ENCODE measurements at places on chromosomes 4 and X. TPM values are rescaled to one million over a fixed set of nuclear protein-coding genes. Genes with fewer than 3 reads are reported as not detected.
A peak's percentile ranks its signal among the peaks of the same experiment; 100 is the strongest.

GRCh38 chrX:50495616-50496015, 25.0 kb upstream of the DGKK start:
- H3K36me3 ChIP-seq, result no peaks in the 10 kb centered on the region
- H3K27ac ChIP-seq, result no peak overlapping the region
- no peak overlapping the region for H3K4me3 ChIP-seq

GRCh38 chrX:150409486-150409885, 46.4 kb downstream of the MAMLD1 start:
- H3K4me3 ChIP-seq, result no peak overlapping the region
- no peak overlapping the region for H3K27ac ChIP-seq
- no peaks in the 10 kb centered on the region for H3K4me1 ChIP-seq
- no peaks in the 10 kb centered on the region for H3K36me3 ChIP-seq

- H3K4me1 ChIP-seq, result no peaks in the 10 kb centered on the region
- H3K4me3 ChIP-seq, result no peak overlapping the region
- H3K36me3 ChIP-seq, result no peaks in the 10 kb centered on the region
- H3K27me3 ChIP-seq, result no peaks in the 10 kb centered on the region
- no peak overlapping the region for H3K27ac ChIP-seq
These were observed 52.6 kb downstream of the OSTC start for GRCh38 chr4:108702960-108703359.

DNA sequence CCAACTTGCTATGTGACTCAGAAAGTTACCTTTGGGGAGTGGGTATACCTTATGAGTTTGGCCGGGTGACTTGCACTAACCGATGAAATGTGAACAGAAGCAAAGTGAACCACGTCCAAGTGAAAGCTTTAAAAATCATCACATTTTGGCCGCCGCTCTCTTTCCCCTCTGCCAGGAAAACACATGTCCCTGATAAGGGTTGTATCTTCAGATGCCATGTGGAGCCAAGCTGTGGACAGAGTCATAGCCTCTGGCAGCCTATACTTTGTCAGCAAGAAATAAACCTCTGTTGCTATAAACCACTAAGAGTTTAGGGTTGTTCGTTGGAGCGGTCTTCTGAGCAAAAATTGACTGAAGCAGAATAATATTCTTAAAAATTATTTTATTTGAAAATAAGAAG, 92.3 kb downstream of the PRDM5 start:
- H3K27me3 ChIP-seq, result no peaks in the 10 kb centered on the region
- H3K4me1 ChIP-seq, result peaks cover 21% of the 10 kb centered on the region
- H3K4me3 ChIP-seq, result no peak overlapping the region

GRCh38 chr4:111873801-111874200, 271.5 kb upstream of the FAM241A start:
- no peak overlapping the region for H3K27ac ChIP-seq
- H3K4me3 ChIP-seq, result no peak overlapping the region
- H3K27me3 ChIP-seq, result no peaks in the 10 kb centered on the region
- no peak for DNase-seq

GRCh38 chrX:137565318-137565904, 516 bp upstream of the ZIC3 start:
- peaks cover 75% of the 10 kb centered on the region for H3K27me3 ChIP-seq
- H3K27ac ChIP-seq, result no peak overlapping the region
- H3K4me3 ChIP-seq, result no peak overlapping the region
- no peaks in the 10 kb centered on the region for H3K36me3 ChIP-seq
- no peak for DNase-seq
- peaks cover 3% of the 10 kb centered on the region for H3K4me1 ChIP-seq

DNA sequence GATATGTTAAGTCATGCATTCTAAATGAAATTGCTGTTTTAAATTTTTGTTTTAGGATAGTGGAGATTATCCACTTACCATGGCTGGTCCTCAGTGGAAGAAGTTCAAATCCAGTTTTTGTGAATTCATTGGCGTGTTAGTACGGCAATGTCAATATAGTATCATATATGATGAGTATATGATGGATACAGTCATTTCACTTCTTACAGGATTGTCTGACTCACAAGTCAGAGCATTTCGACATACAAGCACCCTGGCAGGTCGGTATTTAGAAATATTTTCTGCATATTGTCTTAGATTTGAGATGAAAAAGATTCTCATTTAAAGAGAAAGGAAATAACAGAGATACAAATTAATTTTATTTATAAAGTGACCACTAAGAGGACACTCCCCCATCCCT, 83.6 kb downstream of the STAG2 start:
- no peaks in the 10 kb centered on the region for H3K4me1 ChIP-seq
- H3K36me3 ChIP-seq, result peaks cover 6% of the 10 kb centered on the region
- no peak overlapping the region for H3K4me3 ChIP-seq
- no peak overlapping the region for H3K27ac ChIP-seq

GRCh38 chr4:2045518-2045951, 13.6 kb upstream of the NAT8L start:
- peak; percentile 57 for DNase-seq
- peaks cover 10% of the 10 kb centered on the region for H3K27me3 ChIP-seq
- H3K4me3 ChIP-seq, result no peak overlapping the region

GRCh38 chr4:169246957-169247396, 23.8 kb downstream of the SH3RF1 start:
- no peak overlapping the region for H3K27ac ChIP-seq
- H3K36me3 ChIP-seq, result no peaks in the 10 kb centered on the region
- H3K4me1 ChIP-seq, result peaks cover 19% of the 10 kb centered on the region
- no peak for DNase-seq
- no peak overlapping the region for H3K4me3 ChIP-seq

DNA sequence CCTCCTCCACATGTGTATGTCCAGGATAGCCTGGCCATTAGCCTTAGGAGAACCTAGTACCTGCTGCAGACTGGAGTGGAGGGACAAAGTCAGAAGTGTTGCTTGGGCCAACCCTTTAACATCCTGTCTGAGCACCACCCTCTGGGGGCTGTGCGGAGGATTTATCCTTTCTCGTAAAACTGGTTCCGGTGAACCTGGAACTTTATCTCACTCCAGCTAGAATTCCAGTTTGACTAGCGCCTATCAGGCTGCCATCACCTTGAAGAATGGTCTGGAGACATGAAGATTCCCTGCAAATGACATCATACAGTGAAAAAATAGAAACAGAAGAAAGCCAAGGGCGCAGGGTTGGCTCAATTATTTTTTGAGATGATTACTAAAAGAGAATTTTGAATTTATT, 4.0 kb downstream of the TCEAL8 start:
- H3K27me3 ChIP-seq, result no peaks in the 10 kb centered on the region
- H3K4me3 ChIP-seq, result no peak overlapping the region
- no peaks in the 10 kb centered on the region for H3K4me1 ChIP-seq
- DNase-seq, result no peak
- H3K36me3 ChIP-seq, result no peaks in the 10 kb centered on the region

GRCh38 chr4:93303440-93303839, 525.1 kb upstream of the ATOH1 start:
- no peaks in the 10 kb centered on the region for H3K4me1 ChIP-seq
- DNase-seq, result no peak
- H3K4me3 ChIP-seq, result no peak overlapping the region
- H3K36me3 ChIP-seq, result no peaks in the 10 kb centered on the region
- no peak overlapping the region for H3K27ac ChIP-seq
- H3K27me3 ChIP-seq, result no peaks in the 10 kb centered on the region

GRCh38 chr4:156663663-156664062, 307.9 kb downstream of the PDGFC start:
- DNase-seq, result no peak
- no peak overlapping the region for H3K4me3 ChIP-seq
- no peaks in the 10 kb centered on the region for H3K36me3 ChIP-seq
- no peaks in the 10 kb centered on the region for H3K27me3 ChIP-seq
- H3K27ac ChIP-seq, result no peak overlapping the region

GRCh38 chrX:37796310-37796709, 16.5 kb downstream of the CYBB start:
- no peaks in the 10 kb centered on the region for H3K36me3 ChIP-seq
- no peak overlapping the region for H3K4me3 ChIP-seq
- no peaks in the 10 kb centered on the region for H3K4me1 ChIP-seq
- no peak overlapping the region for H3K27ac ChIP-seq
- DNase-seq, result no peak

GRCh38 chr4:94305466-94306225, 37.0 kb downstream of the HPGDS start:
- peaks cover 16% of the 10 kb centered on the region for H3K4me1 ChIP-seq
- no peak overlapping the region for H3K4me3 ChIP-seq
- no peak for DNase-seq
- no peaks in the 10 kb centered on the region for H3K36me3 ChIP-seq
- H3K27me3 ChIP-seq, result no peaks in the 10 kb centered on the region

DNA sequence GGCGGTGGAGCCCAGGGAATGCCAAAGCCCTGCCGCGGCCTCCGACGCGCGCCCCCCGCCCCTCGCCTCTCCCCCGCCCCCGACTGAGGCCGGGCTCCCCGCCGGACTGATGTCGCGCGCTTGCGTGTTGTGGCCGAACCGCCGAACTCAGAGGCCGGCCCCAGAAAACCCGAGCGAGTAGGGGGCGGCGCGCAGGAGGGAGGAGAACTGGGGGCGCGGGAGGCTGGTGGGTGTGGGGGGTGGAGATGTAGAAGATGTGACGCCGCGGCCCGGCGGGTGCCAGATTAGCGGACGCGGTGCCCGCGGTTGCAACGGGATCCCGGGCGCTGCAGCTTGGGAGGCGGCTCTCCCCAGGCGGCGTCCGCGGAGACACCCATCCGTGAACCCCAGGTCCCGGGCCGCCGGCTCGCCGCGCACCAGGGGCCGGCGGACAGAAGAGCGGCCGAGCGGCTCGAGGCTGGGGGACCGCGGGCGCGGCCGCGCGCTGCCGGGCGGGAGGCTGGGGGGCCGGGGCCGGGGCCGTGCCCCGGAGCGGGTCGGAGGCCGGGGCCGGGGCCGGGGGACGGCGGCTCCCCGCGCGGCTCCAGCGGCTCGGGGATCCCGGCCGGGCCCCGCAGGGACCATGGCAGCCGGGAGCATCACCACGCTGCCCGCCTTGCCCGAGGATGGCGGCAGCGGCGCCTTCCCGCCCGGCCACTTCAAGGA, at the start of gene FGF2:
TSS of gene FGF2 (plus strand) at position 279 of the 705 bp plus-strand sequence. CDS start at position 623, 344 bp downstream.
- H3K27ac ChIP-seq, result no peak within 1 kb of the TSS
- H3K4me1 ChIP-seq, result peaks cover 9% of the 10 kb centered on the region
- H3K36me3 ChIP-seq, result no peaks in the 10 kb centered on the region
- no peak within 1 kb of the TSS for H3K4me3 ChIP-seq
- H3K27me3 ChIP-seq, result peaks cover 6% of the 10 kb centered on the region
- DNase-seq, result peak; percentile 31

- H3K4me3 ChIP-seq, result no peak overlapping the region
- DNase-seq, result no peak
- no peak overlapping the region for H3K27ac ChIP-seq
- H3K36me3 ChIP-seq, result no peaks in the 10 kb centered on the region
These were observed 58.2 kb upstream of the TRIM2 start for GRCh38 chr4:153146031-153146430.

DNA sequence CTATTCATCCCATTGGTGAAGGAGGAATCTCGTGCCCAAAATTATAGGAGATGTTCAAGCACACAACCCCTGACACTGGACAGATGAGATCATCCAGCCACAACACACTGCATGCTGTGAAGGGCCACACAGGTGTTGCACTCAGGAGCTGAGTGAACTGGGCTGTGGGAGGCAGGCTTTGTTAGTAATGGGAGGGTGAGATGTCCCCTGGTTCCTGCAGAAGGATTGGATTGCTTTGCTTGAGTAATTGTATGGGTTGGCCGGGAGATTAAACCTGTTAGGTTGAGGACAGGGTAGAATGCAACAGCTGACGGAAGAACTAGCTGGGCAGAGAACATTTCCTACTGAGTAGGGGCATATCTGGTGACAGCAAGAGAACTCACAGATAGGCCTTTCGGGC, 152.2 kb downstream of the TACR3 start:
- no peaks in the 10 kb centered on the region for H3K36me3 ChIP-seq
- H3K27me3 ChIP-seq, result no peaks in the 10 kb centered on the region
- no peak for DNase-seq
- no peak overlapping the region for H3K27ac ChIP-seq
- no peak overlapping the region for H3K4me3 ChIP-seq
- no peaks in the 10 kb centered on the region for H3K4me1 ChIP-seq

DNA sequence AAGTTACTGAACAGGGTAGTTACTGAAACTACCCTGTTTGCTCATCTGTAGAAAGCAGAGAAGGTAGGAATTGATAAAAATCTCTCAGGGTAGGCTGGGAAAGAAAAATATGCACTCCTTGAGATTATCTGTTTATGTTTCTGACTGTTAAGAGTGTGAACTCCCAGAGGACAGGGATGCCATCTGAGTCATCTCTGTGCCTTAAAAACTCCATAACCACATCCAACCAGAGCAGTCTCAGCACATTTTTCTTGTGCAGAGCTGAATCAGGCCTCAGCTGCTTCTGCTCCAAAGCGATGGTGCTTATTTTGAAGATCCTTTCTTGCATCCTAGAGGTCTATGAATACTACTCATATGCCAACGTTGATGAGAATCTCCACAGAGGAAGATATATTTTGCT, 9.9 kb downstream of the CENPVL3 start:
- H3K27me3 ChIP-seq, result peaks cover 19% of the 10 kb centered on the region
- no peaks in the 10 kb centered on the region for H3K4me1 ChIP-seq
- no peak overlapping the region for H3K27ac ChIP-seq
- H3K36me3 ChIP-seq, result no peaks in the 10 kb centered on the region
- no peak overlapping the region for H3K4me3 ChIP-seq
- no peak for DNase-seq

Gene PARM1
- 88.0 TPM for total RNA-seq

Gene BGN
- 202 TPM for total RNA-seq

Gene CORIN
- 0.18 TPM for total RNA-seq

Gene SRPX
- 137 TPM for total RNA-seq

Gene HAUS3
- total RNA-seq, result 15.8 TPM

Gene CXCL3
- total RNA-seq, result 0.44 TPM

Gene CYTL1
- total RNA-seq, result 1.2 TPM
